RWPE2 (cell line): ENCODE measurements at places on chromosomes 5 and 9.

- DNase-seq = no peak
Measured at GRCh38 chr5:163564321-163564938, 59.0 kb downstream of the MAT2B start.

GRCh38 chr5:157710882-157711281, 20.3 kb upstream of the THG1L start:
- no peak for DNase-seq

DNA sequence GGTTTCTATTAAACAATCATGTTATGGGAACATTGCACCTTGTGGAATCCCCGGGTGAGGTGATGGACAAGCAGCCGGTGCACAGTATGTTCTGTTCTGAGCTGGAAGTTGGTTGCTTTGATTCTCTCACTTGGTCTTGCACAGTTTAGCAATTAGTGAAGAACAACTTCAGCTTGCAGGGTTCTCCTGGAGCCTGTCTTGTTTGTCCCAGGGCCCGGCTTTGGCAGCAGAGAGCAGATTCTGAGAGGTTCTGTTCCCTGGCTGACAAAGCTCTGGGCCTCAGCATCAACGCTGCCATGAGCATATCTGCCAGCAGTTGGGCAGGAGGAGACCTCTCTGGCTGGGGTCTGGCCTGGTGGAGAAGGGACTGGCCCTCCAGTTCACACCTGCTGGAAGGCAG, 16.9 kb downstream of the GADD45G start:
- no peak for DNase-seq

DNA sequence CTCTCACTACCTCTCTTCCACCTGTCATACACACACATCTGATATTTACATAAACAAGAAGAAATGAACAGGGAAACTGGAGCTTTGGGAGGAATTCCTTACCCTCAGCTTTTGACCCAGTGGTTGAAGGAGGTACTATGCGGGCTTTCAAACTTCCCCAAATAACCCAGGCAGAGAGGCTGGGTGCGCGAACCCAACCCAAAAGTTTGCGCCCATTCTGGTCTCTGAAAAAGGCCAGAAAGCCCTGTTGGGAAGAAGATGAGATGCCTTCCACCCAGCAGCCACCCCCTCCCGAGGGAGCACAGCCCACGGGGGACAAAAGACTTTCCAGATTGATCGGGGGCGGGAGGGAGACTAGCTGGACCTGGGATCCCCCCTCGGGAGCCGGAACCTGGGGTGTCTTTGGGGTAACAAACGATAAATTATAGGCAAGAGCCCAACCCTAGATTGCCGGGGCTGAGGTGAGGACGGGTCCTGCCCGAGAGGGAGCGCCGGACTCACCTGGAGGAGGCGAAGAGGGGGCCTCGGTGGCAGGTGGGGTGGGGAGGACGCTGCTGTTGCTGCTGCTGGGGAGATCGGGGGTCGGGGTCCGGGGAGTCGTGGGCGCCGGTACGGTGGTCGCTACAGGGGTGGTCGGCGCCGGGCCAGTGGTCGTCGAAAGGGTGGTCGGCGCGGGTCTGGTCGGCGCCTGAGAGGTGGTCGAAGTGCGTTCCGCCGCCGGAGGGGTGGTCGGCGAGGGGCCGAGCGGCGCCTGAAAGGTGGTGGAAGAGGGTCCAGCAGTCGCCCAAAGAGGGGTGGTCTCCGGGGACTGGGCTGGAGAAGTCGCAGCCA, 798 bp downstream of the MEGF9 start:
- no peak for DNase-seq

GRCh38 chr5:162683284-162683683, 615.7 kb downstream of the GABRG2 start:
- DNase-seq = no peak

DNA sequence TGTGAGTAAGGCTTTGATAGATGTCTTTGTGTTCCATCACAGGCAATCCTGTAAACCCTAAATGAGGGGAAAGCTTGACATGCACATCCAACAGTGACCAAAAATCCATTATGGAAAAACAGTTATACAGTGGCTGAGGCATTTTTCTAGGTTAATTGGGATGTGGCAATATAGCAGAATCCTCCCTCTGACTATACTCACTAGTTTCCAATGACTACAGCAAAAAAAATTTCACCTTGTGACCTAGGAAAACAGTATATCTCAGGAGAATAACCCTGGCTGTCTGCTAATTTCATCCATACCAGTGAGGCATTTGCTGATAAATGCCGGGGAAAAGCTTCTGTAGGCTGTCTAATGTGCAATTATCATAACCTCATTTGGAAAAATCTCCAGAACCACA, 49.9 kb upstream of the SNCAIP start:
- DNase-seq = no peak

- DNase-seq = no peak
Measured at GRCh38 chr5:148333262-148333849, 2.0 kb upstream of the SPINK9 start.

DNA sequence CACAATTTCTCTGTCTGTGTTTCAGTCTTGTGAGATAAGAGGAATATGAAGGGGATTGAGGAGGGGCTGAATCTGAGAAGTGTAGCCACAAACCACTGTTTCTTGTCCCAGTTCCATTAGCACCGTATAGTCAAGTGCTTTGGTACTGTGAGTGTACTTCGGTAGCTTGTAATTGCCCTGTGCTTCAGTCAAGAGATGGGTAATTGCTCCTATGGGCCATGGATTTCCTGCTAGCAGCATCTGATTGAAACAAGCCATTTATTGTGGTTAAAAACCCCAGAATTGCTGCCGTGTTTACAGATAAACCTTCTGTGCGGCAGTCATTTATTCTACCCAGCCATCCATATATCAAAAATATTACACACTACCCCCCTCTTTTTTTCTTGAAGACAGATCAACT, 98.6 kb downstream of the MAT2B start:
- DNase-seq = no peak

DNA sequence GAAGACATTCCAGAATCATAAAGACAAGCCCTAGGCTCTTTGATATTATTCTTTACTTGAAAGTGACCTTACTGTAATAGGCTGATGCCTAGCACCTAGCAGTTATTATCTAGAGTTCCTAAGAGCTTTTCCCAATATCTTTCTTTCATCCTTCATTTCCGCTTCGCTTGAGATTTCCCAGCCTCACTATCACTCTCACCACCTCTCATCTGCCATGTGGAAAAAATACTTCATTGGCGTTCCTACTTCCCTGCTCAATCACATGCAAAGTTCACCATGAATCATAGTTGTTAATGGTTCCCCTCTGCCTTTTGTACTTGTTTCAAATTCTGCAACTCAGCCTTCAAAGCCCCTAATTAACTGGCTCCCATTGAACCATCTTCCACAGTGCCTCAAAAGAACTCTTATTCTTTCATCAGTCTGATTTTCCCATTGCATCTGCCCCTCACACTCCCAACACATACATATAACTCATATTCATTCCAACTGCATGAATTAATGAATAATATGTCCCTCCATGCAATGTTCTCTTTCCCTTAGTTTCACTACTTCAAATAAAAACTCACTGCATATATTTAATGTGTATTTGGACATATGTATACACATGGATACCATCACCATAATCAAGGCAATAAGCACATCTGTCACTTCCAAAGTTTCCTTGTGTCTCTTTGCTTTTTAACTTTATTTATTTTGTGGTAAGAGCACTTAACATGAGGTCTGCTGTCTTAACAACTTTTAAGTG, 221.6 kb downstream of the PARP8 start:
- no peak for DNase-seq

DNA sequence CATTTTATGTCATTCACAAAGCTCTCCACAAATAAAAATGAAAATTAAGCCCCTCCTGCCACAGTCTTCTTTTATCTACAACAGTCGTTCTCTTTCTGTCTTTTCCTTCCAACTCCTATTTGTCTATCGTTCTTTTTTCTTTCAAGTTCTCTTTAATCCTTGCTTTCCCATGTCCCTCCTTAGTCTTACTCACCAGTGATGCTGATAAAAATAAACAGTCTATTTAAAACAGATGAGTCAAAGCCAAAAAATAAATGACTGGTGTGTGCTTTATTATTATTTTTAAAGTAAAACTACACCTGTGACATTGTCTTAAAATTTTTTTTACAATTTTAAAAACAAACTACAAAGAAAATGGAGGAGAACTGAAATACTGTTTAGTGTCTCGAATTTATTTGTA, 137.1 kb upstream of the TMEM161B start:
- DNase-seq = no peak

- no peak for DNase-seq
Measured at GRCh38 chr5:151678713-151679112, 8.0 kb downstream of the SPARC start.

DNA sequence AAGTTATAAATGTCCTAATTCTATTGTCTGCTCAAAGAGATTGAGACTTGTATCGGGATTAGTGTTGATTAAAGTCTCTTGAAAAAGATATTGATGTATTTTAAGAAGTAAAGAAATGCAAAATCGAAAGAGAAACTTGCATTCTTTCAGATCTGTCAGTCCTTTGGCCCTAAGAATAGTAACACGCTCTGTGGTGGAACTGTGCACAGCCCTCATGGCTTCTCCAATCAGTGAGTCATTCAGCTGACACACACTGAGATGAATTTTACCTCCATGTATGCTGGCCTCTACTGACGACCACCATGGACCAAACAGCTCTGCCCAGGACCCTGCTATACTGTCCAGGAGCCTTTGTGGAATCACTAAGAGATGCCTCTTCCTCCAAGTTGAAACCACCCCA, 232.4 kb downstream of the ESM1 start:
- DNase-seq = no peak

DNA sequence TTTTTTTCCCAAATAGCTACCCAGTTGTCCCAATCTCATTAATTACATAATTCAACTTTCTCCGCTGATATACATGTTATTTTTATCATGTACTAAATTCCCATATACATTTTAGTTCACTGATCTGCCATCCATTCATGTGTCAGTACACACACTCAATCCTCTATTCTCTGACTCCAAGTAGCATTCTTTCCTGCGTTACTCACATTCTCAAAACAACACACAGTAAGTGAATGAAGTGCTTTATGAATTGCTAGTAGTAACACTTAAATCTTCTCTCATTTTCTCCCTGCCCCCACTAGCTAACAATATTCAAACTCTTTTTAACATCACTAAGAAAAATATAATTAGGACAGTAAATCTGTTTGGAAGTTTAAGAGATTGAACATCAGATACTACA, 8.9 kb downstream of the ZNF366 start:
- DNase-seq = no peak

DNA sequence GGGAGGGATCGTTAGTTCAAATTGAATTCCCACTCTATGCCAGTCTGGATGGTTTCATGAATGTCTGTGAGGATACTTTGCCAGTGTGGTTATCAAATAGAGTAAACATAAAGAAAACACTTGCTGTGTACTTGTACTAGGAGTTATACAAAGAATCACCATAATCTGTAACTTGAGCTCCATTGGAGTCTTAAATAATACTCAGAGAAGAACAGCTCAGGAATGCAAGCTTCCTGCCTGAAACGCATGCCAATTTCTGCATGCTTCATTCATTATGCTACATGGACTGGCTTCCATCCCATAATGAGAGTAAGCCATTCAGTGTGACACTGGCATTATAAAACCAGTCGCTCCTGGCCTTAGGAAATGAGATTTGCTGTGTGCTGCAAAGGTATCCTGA, 351.4 kb downstream of the SEMA5A start:
- no peak for DNase-seq

DNA sequence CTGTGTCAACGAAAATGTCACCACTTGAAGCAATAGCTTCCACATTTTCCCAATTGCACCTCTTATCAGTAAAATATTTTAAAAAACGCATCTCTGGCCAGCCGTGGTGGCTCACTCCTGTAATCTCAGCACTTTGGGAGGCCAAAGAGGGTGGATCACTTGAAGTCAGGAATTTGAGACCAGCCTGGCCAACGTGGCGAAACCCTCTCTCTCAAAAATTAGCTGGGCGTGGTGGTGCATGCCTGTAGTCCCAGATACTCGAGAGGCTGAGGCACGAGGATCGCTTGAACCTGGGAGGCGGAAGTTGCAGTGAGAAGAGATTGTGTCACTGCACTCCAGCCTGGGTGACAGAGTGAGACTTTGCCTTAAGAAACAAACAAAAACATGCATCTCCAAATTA, 210.1 kb upstream of the CHD1 start:
- no peak for DNase-seq

DNA sequence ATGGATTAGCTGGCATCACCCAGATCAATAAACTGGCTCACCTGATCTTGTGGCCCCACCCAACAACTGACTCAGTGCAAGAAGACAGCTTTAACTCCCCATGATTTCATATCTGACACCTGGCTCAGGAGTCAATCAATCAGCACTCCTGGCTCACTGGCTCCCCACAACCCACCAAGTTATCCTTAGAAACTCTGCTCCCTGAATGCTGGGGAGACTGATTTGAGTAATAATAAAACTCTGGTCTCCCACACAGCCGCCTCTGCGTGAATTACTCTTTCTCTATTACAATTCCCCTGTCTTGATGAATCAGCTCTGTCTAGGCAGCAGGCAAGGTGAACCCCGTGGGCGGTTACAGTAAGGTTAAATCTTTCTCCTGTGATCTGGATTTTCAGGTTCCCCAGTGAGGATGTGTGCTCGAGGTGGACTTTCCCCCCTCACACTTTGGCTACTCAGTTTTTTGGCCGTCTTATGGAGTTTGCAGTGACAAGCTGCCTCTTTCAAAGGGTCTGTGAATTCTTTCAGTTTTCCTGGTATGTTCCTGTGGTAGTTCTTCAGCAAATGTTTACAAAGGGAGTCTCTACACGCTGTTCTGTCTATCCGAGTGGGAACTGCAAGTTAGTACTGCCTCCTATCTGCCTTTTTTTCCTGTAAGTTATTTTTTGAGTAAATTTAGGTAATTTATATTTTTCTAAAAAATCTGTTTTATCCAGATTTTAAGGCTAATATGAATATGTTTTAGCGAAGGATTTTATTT, 500.2 kb upstream of the NUDT12 start:
- DNase-seq = no peak

DNA sequence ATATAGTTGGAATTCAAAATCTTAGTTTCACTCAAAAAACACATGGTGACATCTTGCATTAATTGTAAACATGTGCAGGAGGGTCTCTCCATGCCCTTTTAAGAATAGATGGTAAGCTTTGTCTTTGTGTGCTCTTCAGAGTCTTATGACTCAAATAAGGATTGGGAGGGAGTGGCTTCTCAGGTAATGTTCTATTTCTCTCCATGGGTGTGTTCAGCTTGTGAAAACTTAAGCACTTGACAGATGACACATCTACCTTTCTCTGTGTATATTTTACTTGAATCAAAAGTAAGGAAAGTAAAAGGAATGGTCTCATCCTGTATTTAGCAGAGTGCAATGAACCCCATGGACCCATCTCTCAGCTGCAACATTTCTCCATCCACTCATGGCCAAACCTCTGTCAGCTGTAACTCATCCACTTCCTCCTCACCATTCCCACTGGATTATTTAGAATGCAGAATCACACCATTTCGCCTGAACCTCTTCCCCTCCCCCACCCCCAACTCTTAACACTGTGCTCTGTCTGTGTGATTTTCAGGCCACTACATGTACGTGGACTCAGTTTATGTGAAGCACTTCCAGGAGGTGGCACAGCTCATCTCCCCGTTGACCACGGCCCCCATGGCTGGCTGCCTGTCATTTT, 82.1 kb downstream of the MAMDC2 start:
- no peak for DNase-seq

DNA sequence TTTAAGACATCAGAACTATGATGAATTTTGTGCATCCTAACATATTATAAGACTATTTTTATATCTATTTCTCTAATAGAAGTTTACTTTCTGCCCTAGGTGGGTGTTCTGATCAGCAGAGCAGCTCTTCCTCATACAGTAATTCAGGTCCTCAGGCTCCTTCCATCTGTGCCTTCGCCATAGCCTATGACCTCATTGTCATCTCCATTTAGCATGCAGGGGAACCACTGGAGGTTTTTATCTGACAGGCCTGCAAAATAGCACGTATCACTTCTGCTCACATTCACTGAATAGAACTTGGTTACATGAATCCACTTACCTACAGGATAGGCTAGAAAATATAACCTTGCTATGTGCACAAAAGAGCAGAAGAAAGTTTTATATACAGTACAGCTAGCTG, 159.4 kb upstream of the CCNH start:
- no peak for DNase-seq
